ENCODE measurements at places on chromosomes 4 and X.

DNA sequence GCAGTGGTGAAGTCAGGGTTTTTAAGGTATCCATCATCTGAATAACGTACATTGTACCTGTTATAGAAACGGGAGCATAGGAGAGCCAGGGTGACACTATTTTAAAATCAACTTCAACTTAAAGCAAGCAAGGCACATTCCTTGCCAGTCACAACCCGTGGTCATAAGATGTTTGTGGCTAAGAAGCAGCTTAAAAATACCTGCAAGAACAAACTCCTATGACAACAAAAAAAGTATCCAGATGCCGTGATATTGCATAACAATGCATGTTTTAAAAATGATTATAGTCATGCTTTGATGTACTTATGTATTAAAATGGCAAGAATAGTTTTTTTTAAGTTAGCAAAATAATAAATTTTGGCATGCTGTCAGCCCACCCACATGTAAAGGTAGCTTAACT, 16.5 kb upstream of the SYNPO2 start:
- no peak for DNase-seq

DNA sequence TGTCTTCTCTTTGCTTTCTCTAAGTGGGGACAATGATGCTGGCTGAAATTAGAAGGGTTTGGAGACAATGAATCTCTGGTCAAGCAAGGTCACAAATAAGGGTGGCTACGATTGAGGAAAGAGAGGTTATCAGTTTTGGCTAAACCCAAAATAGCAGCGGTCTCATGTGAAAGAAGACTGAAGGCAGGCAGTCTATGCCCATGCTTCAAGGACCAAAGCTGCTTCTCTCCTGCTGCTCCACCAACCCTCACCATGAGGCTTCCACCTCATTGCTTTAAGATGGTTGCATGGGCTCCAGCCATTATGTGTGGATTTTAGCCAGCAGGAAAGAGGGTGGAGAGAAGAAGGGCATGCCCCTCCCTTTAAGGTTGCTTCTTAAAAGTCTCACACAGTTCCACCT, 114.1 kb upstream of the TRIM2 start:
- no peak for DNase-seq

DNA sequence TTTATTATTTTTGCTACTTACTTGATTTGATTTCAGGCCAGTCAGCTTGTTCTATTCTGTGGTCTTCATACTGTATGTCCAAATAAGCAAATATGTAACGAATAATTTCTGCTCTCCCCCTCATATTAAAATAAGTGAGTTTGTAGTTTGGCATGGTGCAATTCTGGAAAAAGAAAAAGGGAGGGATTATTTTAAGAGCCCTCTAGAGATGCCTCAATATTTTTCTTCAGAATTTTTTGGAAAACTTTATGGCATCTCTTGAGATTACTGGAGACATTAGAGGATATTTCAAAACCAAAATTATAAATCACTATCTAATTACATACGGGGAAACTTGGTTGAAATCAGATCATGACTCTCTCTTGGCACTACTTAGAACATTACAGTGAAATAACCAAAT, 8.2 kb downstream of the HPGDS start:
- no peak for DNase-seq

DNA sequence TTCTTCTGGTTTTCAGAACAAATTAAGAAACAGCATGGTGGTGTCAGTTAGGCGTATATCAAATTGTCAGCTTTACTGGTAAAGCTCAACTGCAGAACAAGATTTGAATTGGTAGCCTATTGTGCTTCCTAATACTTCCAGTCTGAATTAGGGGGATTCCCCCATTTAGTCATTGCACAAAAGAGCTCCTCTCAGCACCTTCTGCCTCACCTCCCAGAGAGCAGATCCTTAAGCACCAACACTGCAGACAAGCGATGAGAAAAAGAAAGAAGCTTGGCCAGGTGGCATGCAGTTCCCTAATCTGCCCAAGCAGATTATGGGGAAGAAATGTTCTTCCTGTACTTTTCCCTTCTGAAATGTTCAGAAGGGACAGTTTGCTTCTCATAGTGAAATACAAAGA, 9.2 kb downstream of the MAP9 start:
- no peak for DNase-seq

GRCh38 chrX:22516893-22517292, 244.2 kb downstream of the CBLL2 start:
- DNase-seq = no peak

- DNase-seq = no peak
These were observed 215.9 kb upstream of the MBNL3 start for GRCh38 chrX:132704769-132705168.

- no peak for DNase-seq
These were observed 33.5 kb downstream of the ZFP42 start for GRCh38 chr4:188029114-188029513.

GRCh38 chr4:153453402-153453801, 12.8 kb upstream of the TMEM131L start:
- no peak for DNase-seq

GRCh38 chrX:46754586-46755061, 4.3 kb downstream of the SLC9A7 start:
- no peak for DNase-seq

GRCh38 chr4:1998296-1998695, 10.5 kb downstream of the NELFA start:
- DNase-seq = no peak

GRCh38 chrX:67622053-67622585, 78.3 kb downstream of the AR start:
- no peak for DNase-seq

- DNase-seq = no peak
These were observed 1.9 kb downstream of the RNF4 start for GRCh38 chr4:2470791-2471190.

- peak; percentile 43 for DNase-seq
These were observed 164.3 kb downstream of the RAPGEF2 start for GRCh38 chr4:159266981-159267868.

- no peak for DNase-seq
These were observed 393.6 kb downstream of the CENPC start for GRCh38 chr4:67151376-67152343.

- no peak for DNase-seq
These were observed 23.9 kb downstream of the DCUN1D4 start for GRCh38 chr4:51866835-51867234.

- no peak for DNase-seq
These were observed 63.4 kb downstream of the DCUN1D4 start for GRCh38 chr4:51906167-51906958.

DNA sequence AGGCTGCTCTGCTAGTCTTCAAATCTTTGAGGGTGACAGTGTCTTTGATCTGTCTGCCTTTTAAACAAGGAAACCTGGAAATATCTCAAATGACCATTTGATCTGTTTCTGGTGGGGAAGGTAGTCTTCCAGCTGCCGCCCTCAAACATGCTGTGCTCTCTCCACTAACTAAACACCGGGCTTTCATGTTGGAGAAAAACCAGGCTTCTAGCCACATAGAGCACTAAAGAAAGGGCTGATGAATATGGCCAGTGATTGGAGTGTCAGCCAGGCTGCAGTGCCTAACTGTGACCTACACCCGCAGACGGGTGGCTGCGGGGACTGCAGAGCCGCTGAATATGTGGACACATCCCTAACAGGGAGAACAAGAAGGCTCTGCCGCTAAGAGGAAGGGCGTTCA, 85.9 kb downstream of the UNC5C start:
- no peak for DNase-seq

- DNase-seq = no peak
These were observed 92.7 kb downstream of the AFF2 start for GRCh38 chrX:148593146-148593545.

DNA sequence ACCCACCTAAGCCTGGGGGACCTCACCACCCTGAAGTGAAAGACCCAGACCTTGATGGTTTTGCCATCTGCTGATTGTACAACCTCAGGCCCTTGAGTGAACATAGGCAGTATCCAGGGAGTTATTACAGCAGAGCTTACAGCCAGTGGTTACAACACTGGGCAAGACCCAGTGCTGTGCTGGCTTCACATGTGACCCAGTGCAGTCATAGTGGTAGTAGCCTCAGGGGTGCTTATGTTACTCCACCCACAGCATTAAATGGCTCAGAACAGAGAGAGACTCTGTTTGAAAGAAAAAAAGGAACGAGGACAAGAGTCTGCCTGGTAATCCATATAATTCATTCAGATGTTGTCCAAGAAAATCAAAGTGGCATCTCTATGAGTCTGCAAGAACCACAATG, 45.2 kb upstream of the DACH2 start:
- DNase-seq = no peak

- no peak for DNase-seq
These were observed 712 bp downstream of the PNPLA4 start for GRCh38 chrX:7926501-7926900.

GRCh38 chr4:14149176-14150053, 521.9 kb upstream of the BOD1L1 start:
- DNase-seq = no peak

- DNase-seq = no peak
These were observed 33.4 kb upstream of the PHKA2 start for GRCh38 chrX:19017271-19017670.

Data from femur (tissue), 1 donor.